ENCODE measurements at places on chromosomes 11 and 22. TPM values are rescaled to one million over a fixed set of nuclear protein-coding genes. Genes with fewer than 3 reads are reported as not detected.

DNA sequence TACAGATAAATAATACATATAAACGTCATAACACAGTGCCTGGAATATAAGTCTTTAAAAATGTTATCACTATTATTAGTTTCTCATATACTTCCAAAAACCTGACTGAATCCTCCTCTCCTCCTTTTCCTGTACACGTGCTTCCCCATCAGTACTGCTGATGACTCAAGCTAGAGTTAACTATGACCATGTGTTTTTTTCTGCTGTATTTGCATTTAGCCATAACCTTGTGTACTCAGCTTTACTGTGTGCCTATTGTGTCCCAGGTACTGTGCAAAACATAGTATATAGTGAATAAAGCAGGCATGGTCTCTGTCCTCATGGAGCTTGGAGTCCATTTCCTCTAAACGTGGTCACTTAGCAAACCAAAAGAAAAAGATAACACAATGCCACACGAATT is 56.5 kb upstream of the ARHGAP32 start:
- peak; percentile 49 for DNase-seq

- DNase-seq, result peak; percentile 49
Measured at GRCh38 chr11:56910785-56911184, 77.9 kb upstream of the OR5AK2 start.

Gene OR51B6
- polyA plus RNA-seq, result not detected

- DNase-seq, result no peak
Measured at GRCh38 chr11:117519590-117519989, 191.9 kb downstream of the CEP164 start.

Data from A549 (cell line).